ENCODE measurements at places on chromosomes 5 and 9.

- no peak for DNase-seq
Observed at GRCh38 chr9:109797006-109797405, 17.0 kb downstream of the PALM2AKAP2 start.

DNA sequence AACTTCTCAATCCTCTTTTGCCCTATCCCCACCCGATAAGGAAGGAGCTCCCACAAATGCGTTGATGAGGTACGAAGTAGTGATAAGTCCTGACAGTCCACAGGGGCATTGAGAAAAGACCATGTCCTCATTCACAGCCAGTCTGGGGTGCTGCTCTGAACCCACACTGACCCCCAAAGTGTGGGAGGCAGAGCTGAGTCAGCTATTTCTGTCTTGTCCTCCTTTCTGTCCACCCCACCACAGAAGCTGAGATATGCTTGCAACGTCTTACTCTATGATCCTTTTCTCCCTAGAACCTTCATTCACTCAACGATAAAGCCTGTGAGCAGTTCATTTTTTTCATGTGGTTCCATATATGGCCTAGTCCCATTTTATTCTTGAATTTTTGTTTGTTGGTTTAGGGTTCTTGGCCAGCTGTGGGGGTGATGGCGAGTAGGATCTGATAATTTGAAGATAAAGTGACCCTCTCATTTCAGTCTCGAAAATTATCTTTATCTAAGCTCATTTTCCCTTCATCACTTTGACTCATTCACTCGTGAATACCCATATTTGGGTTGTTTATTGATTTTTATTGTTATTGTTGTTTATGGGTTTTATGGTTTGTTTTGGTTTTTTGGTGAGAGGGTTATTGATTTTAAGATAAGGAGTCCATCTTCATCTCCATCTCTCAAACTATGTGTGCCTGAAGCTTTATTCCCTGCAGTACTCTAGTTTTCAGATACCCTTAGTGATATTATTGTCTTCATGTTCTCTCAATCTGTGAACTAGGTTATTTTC, 58.5 kb upstream of the ZNF366 start:
- no peak for DNase-seq

GRCh38 chr9:136666372-136667213, 3.9 kb downstream of the EGFL7 start:
- no peak for DNase-seq

- DNase-seq: no peak
Observed at GRCh38 chr5:55629815-55630214, 82.3 kb downstream of the SLC38A9 start.

DNA sequence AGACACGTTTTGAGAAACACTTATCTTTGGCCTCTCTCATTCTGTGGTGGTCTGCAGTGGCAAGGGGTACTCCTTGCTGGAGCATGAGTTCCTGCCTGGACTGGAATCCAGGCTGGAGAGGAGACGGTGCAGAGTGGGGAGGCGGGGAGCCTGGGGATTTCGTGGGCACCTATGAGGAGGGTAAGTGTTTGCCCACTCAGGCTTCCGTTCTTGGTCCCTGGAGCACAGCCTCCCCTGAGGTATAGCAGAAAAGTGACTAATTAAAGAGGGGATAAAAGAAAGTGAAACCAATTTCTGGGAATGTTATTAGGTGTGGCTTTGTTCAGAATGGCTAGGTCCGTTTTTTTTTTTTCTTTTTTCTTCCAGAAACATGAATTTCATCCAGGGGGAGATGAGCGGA, 90.8 kb downstream of the ARHGAP26 start:
- DNase-seq: no peak

DNA sequence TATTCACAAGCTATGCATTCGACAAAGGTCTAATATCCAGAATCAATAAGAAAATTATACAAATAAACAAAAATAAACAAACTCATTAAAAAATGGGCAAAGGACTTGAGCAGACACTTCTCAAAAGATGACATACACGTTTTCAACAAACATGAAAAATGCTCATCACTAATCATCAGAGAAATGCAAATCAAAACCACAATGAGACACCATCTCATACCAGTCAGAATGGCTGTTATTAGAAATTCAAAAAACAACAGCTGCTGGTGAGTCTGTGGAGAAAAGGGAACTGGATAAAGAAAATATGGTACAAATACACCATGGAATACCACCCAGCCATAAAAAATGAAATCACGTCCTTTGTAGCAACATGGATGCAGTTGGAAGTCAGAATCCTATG, 45.1 kb upstream of the PUM3 start:
- no peak for DNase-seq

DNA sequence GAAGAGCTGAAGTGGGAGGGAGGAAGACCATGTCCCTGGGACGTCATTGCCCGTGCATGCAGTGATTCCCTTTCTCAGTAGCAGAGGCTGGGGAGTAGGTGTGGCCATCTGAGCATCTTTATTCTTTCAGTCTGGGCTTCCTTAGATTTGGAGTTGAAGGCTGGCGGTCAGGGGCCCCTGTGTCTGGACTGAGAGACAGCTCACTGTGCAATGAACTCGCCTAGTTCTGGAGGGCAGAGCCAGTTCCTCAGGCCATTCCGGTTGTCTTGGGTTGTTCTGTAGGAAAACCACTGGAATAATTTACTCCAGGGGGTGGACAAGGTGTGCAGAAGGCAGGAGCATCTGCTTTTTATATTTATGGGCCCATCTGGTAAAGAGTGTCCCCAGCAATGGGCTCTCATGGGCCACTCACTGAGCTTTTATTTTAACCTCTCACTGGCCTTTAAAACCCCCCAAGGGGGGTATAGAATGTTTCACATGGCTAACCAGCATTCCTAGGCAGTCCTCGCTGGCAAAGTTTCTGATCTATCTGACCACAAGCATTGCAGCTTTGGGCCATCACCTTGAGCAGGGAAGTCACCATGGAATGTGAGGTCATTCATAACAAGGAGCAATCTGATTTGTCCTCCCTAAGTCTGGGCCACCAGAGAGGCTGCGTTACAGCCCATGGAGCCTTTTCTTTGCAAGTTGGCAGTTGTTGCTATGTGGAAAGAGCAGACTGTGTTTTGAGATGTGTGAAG, 9.2 kb downstream of the STC2 start:
- DNase-seq: no peak

- peak; percentile 35 for DNase-seq
Observed at GRCh38 chr5:134555890-134556311, 30.4 kb downstream of the JADE2 start.

DNA sequence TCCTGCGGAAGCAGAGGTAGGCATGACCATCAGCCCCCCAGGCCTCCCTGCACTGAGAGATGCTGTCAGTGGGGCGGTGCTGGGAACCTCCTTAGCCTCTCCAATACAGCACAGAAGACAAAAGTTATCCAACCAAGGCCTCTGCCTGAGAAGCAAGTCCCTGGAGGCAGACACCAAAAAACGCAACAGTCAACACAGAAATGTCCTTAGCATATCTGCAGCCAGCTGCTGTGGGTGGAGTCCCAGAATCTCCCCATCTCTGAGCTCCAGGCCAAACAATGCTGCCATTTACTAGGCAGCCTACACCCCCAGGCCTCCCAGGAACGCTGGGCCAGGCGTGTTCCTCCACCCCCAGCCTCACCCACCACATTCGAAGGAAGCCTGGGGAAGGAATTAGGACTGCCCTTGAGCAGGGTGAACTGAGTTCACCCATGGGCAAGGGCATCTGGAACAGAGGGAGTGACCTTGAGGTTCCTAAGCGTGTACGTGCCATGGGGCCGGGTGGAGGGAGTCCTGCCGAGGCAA, 43.7 kb downstream of the STK10 start:
- DNase-seq: no peak

GRCh38 chr5:86526811-86527348, 90.9 kb upstream of the COX7C start:
- peak; percentile 9 for DNase-seq

- no peak for DNase-seq
Observed at GRCh38 chr9:70352356-70352755, 62.1 kb downstream of the KLF9 start.

- no peak for DNase-seq
Observed at GRCh38 chr9:129464972-129465833, 155.7 kb downstream of the C9orf50 start.

DNA sequence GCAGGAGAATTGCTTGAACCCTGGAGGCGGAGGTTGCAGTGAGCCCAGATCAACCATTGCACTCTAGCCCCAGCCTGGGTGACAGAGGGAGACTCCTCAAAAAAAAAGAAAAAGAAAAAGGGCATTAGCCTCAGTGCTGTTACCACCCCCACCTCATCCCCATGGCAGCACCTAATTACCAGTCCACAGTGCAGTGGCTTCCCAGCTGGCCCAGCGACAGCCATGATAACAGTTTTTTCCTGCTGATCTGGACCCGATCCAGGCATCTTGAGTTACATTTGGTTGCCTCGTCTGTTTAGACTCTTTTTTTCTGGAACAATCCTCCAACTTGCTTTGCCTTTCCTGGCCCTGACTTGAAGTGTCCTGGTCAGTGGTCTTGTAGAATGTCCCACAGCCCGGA, 24.4 kb downstream of the NCS1 start:
- DNase-seq: no peak

DNA sequence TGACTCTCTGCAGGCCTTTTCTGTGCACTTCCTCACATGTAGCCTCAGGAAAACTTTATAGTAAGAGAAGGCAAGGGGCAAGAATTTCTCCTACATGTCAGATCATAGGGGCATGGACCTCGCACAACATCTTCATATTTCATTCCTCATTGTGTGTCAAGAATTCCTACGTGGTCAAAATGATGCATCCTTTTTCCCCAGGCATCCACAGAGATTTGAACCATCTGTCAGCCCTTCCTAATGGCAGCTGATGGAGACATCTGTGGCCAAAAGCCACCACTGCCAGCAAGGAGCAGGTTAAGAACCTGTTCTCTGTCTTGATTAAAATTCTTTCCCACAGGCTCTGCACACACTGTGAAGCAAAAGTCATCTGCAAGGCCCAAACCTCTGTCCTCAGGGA, 42.5 kb downstream of the MFAP3 start:
- no peak for DNase-seq

GRCh38 chr5:59193616-59194319, 610.9 kb downstream of the RAB3C start:
- DNase-seq: no peak

DNA sequence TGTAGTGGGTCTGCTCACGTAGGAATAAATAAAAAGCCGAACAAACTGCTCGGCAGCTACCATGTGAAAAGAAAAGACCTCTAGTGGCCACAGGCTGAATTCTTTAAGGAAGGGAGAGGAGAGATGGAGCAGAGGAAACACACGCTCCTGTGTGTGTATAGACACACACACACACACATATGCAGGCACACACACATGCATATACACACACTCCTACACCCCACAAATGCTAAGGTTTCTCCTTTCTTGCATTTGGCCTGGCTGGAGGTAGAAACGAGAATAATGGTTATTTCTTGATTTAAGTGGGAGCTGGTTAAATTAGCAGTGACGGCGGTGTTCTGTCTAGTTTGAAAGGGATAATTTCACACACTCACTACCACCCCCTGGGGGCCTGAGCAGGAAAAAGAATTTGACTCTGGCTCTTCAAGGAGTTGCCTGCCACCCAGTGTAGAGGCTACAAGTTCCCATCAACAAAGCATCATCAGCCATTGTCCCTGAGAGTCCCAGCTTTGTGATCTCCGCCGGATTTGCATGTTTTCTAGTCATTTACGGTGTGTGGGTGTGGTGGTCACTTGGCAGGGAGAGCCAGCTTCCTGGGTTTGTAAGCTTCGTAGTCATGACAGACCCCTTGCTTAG, at the start of gene INSYN2B:
Gene INSYN2B, minus strand, starts transcription at position 78 of the 636 bp plus-strand sequence. CDS start 96,597 bp downstream, outside the sequence.
- DNase-seq: peak; percentile 53

GRCh38 chr5:43006424-43007202, 33.5 kb downstream of the ANXA2R start:
- no peak for DNase-seq

- peak; percentile 38 for DNase-seq
Observed at GRCh38 chr9:6444128-6444527, 31.1 kb downstream of the UHRF2 start.

- DNase-seq: no peak
Observed at GRCh38 chr9:124124729-124125650, 113.4 kb downstream of the LHX2 start.

DNA sequence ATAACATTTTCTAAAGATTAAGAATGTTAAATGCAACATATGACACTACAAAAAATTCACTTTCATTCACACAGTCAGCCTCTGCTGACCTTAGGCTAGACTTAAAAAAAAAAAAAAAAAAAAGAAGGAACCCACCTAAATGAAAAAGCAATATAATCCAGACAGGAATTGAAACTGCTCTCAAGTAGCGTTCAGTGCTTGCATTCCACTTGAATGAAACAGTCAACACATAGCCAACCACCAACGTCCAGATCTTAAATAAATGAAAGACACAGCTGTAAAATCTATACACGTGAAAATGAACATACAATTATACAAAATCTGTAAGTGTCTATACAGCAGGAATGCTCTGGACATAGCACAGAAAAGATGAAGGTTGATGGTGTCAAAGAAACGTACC, 11.4 kb downstream of the TMEM245 start:
- DNase-seq: no peak

All from KBM-7 (cell line).